Gastroesophageal sphincter (tissue), 4 donors: ENCODE measurements at places on chromosomes 5 and 9.
A peak's percentile ranks its signal among the peaks of the same experiment; 100 is the strongest.

DNA sequence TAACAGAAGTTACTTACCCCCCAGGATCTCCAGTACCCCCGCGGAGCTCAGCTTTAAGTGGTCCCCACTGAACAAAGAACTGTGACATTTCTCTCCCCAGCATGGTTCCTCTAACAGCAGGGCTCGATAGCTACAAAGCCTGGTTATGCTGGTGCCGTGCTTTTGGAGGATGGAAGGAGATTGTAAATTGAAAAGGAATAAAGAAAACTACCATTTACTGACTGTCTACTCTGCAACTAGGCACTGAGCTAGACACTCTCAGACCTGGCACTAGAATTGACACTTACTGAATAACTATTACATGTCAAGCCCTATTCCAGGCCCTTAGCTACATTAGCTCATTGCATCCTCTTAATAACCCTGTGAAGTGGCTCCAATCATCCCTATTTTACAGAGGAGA lies 145.3 kb downstream of the TTLL11 start:
- ATAC-seq, result no peak

DNA sequence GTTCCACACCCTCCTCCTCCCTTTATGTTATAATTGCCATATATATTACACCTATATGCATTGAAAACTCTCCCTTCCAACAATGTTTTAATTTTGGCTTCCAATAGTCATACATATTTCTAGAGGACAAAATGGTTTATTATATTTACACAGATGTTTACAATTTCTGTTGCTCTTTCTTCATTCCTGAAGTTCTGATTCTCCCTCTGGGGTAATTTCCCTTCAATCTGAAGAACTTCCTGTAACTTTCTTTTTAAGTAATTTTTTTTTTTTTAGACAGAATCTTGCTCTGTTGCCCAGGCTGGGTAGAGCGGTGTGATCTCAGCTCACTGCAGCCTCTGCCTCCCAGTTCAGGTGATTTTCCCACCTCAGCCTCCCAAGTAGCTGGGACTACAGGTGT lies 173.0 kb upstream of the MAP1B start:
- ATAC-seq, result no peak

GRCh38 chr9:99953861-99954507 lies 47.5 kb downstream of the STX17 start:
- no peak for ATAC-seq

- ATAC-seq, result no peak
Observed at GRCh38 chr5:36656556-36656955, 50.1 kb downstream of the SLC1A3 start.

GRCh38 chr5:162068412-162068811 lies 839 bp downstream of the GABRG2 start:
- no peak for ATAC-seq

DNA sequence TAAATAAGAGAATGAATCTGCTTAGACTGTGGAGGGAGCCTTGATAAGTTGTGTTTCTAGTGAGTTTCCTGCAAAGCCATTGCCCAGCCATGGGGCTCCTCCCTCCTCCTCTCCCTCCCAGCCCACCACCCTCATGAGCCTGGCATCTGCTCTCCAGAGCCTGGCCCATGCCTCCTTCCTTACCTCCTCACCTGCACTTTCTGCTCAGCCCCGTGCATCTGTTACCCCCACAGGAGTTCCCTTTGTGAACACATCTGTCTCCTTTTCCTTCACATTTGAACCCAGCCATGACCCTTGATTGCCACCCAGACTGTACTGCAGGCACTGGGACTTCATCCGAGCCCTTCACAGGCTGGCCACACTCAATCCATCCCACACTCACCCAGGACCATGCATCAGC lies 395.6 kb downstream of the IRX2 start:
- no peak for ATAC-seq

DNA sequence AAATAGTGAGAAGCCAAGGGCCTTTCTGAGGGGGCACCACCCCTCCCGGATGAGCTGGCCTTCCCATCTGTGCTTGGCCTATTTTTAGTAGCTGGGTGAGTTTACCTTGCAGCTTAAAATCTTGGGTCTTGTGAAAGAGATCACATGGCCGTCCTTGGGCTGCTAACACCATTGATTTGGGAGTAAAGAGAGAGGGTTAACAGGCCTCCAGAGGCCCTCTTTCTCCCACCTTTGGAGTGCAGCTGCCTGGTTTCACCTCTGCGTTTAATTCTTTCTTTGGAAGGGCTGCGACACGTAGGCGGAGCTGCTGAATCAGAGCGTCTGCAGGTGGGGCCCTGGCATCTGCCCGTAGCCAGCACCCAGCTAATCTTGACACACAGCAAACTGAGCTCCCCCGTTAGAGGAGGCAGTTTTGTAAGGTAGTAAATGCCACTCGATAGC lies 12.8 kb downstream of the OLFM1 start:
- ATAC-seq, result no peak

- no peak for ATAC-seq
Observed at GRCh38 chr9:24912767-24913166, 367.1 kb upstream of the IZUMO3 start.

DNA sequence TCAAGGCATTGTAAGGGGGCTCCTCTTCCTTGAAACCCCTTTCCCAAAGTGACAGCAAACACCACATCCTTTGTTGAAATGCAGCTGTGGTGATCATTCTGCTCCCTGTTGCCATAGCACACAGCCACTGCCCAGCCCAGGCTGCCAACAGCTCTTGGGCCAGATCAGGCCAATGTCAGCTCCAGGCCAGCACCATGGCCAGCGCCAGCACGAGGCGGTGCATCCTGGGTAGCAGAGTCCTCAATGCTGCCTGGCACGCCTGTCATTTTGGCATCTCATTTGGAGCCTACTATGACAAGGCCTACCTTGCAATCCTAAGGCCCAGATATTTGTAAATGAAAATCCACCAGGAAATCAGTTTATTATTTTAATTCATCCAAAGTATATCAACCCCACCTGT lies 390.6 kb downstream of the DNAH5 start:
- no peak for ATAC-seq

DNA sequence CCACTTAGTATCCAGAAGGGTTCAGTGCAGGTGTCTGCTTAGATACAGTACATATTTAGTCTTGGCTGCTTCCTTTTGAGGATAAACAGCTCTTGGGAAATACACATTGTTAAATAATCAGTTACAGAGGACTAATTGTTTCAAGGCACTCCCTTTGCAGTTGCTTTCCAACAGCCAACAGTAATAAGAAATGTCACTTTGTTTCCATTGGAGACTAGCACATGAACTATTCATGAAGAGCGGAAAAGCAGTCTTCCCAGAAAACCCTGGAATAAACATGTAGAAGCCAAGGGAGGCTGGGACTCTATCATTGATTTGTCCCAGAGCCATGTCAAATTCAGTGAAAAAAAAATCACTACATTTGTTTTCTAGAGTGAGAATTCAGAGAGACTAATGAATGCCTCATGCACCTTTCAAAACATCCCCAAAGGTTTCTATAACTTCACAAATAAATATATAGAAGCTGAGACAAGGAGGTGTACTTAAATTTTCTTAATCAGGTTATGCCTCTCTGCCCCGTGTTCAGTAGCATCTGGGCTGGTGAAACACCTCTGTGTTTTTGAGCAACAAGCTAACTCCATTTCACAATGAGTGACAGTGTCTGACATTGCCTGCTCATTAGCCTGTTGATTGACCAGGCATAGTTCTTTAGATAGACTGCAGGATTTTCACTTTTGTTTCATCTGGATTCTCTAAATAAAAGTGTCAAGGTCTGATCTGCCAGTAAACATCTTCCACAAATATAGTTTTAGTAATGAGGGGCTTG lies 271.5 kb downstream of the ARRDC3 start:
- peak; percentile 30 for ATAC-seq

- ATAC-seq, result no peak
Observed at GRCh38 chr5:23930985-23931384, 423.6 kb downstream of the PRDM9 start.
